ENCODE measurements at places on chromosomes 2 and 18.

- DNase-seq: no peak
Measured at GRCh38 chr2:23124214-23124750, 260.7 kb upstream of the KLHL29 start.

GRCh38 chr18:25299426-25300300 lies 52.3 kb downstream of the ZNF521 start:
- peak; percentile 76 for DNase-seq

- peak; percentile 61 for DNase-seq
Measured at GRCh38 chr2:30230497-30231211, 680 bp upstream of the LBH start.

DNA sequence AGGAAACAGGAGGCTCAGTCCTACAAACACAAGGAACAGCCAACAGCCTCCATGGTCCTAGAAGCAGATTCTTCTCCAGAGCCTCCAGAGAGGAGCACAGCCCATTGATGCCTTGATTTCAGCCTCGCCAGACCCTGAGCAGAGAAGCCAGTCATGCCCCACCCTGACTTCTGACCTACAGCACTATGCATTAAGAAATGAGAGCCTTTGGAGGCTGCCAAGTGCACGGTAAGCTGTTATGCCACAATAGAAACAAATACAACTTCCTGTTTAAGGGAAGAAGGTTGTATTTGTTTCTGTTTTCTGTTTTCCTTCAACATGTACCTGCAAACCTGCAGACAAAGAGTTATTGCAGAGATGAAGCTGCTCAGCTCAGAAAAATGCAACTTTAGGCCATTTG lies 181.3 kb upstream of the AGAP1 start:
- no peak for DNase-seq

DNA sequence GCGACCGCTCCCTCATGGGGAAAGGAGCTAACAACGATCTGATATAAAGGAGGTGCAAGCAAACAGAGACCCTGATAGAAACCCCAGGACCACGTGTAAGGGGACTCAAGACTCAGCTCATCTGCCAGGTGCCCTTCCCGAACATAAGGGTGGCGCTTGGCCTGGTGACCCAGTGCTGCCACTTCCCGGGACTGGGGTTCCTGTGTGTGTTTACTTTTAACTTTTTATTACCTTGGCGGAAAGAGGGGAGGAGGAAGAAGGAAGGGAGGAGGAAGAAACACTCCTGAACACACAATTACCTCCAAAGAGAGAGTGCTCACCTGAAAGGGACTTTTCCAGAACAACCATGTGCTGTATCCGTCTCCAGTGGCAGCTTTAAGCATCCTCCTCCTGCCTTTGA lies 56.5 kb upstream of the EDAR start:
- no peak for DNase-seq

DNA sequence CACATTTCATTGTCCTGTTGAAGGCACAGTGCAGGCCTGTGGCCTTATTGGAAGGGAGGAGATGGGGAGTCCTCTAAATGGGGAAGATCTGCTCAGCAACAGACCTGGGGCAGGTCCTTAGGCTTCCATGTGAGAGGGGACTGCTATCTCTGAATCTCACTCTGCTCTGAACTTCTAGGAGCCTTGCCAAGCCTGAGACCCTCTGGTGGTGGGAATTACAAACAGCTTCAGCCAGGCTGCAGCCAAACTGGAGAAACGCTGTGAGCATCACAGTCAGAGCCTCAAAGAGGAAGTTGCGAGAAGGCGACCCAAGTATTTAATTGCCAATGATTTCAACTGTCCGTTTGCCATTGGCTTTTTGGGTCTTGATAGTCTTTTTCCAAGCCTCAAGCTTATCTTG lies 66.8 kb upstream of the MC2R start:
- DNase-seq: no peak

DNA sequence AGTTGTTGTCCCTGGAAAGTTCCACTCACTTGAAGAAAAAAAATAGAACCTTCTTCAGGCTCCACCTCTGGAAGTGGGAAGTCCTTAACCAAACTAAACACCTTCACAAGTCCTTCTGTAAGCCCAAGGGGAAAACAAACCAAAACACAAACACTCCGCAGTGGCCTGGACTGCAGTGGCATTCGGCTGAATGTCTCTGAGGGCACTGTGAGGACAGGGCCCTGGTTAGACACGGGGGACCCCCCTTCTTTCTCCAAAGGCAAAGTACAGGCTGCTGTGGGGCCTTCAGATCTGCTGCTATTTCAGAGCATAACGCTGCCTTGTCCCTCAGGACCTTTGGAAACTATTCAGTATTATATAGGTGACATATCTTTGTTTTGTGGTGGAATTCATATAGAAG lies 28.1 kb downstream of the FOSL2 start:
- DNase-seq: no peak

- no peak for DNase-seq
Measured at GRCh38 chr2:9473308-9473984, 905 bp upstream of the IAH1 start.

- DNase-seq: no peak
Measured at GRCh38 chr2:152465541-152465940, 130.6 kb downstream of the FMNL2 start.

- DNase-seq: no peak
Measured at GRCh38 chr2:216004697-216005283, 8.6 kb downstream of the MREG start.

DNA sequence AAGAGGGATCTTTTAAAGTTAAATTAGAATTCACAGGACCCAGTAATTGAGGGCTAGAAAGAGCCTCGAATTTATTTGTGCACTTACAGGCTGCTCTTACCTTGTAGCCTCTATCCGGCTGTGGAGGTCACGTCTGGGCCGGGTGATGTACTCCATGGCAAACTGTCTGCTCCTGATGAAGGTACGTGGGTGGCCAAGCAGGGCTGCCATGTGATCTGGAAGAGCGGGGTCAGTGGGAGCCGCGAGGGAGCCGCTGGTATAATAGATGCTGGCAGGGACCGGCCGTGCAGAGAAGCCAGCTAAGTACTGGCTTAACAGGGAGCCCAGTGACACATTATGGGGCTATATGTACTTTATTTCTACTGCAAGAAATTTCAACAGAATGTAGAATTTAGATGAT lies 59.2 kb downstream of the ADI1 start:
- no peak for DNase-seq

DNA sequence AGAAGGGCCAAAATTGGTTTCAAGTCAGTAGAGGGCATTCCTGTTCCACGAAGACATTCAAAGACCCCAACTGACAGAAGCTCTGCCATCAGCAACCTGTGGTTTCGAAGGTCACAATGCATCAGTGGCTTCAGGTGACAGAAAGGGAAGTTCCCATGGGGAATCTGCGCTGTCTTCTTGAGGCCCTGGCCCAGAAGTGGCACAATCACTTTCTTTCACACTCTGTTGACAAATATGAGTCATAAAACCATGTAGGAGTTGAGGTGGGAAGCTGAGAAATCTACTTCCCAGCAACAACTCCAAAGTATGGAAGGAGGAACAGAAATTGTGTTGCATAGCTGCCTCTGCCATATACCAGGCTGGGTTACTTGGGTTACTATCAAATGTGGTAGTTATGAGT lies 621.1 kb upstream of the FANCL start:
- no peak for DNase-seq

- no peak for DNase-seq
Measured at GRCh38 chr2:235512699-235513053, 18.8 kb downstream of the AGAP1 start.

DNA sequence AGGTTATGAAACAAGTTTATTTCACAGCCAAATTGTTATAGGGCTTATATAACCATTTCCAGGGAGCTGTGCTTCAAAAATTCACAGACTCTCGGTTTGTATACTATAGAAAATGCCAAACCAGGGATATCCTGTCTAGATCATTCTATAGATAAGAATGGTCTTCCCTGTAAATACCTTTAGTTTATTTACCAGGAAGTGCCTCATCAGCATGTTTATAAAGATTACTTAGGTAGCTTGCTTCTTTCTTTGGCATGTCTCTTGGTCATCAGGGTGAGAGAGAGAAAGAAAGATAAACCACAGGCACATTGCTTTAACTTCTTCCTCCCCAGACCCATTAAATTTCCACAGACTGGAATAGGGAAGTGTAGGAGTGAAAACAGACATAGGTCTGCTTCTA lies 439.4 kb downstream of the SPAG16 start:
- no peak for DNase-seq

DNA sequence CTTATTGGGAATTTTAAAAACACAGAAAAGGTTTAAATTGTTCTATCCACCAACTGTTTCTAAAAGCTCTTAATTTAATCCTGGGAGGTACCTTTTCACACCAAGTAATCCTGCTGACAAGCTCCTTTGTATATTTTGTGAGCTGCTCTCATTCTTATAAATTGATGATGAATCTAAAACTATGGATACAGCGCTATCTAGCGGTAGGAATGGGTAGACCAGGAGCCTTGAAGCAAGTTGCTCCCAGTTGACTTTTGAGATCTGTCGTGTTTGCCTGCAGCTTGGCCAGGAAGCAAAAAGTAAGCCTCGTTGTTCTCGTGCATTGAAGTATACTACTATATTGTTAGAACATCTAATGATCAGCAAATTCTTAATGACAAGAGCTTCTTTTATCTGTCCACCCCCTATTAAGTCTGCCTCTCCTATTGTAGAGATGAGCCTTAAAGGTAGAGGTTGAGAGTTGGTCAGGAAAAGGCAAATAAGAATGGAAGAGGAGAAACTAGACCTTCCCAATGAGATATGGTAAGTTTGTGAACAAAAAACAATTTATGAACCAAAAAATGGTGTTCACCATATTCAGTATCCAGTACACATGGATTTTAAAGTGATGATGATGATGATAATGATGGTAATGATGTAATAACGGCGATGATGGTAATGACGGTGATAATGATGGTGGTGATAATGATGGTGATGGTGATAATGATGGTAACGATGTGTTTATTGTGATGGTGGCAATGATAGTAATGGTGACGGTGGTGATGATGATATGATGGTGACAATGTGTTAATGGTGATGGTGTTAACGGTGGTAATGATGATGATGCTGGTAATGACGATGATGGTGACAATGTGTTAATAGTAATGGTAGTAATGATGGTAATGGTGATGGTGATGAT lies 212.1 kb upstream of the NCKAP5 start:
- peak; percentile 64 for DNase-seq

DNA sequence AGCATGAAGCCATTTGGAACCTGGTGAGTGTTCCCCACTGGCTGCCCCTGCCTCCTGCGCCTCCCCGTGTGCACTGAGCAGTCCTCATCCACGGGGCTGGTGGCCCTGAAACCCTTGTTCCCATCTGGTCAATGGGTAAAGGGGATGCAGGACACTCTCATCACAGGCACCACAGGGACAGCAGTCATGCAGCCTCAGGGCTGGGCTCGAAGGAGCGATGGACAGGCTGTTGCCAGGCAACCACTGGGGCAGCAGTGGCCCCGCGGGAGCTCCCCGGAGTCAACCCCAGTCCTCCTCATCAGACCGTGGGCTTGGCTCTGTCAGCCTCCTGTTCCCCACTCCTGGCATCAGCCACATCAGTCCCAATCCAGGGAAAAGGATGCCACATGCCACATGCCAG lies 509.5 kb downstream of the EIPR1 start:
- DNase-seq: no peak

DNA sequence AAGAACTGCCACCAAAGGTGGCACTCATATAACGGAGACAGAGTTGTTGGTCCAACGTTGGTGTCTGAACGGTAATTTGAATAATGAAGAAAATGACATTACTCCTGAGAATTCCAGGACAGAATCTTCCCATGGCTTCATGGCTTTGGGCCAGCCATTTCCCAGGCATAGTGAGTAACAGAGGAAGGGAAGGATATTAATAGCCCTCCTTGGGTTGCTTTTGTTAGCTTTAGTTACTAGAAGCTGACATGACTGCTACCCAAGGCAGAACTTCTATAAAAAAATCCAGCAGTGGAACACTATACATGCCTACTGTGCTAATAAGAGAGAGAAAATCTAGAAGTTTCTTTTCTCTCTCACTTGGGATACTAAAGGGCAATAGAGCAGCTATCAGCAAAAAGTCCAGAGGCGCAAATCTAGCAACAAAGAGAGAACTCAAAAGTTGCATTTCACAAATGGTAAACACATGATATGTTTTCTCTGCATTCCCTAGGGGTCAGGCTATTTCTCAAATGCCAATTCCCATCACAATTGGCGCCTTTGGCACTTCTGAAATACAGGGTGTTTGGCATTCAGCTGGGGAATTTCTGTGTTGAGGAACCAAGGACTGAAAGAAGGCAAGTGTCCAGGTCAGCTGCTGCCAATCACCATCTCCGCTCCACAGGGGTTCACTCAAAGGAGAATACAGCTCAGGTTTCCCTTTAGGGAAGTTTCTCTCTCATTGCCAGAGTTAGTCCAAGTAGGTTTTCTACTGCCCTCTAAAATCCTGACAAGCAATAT lies 160.8 kb upstream of the KYNU start:
- DNase-seq: peak; percentile 56

GRCh38 chr2:22842205-22842869 lies 542.6 kb upstream of the KLHL29 start:
- DNase-seq: no peak

DNA sequence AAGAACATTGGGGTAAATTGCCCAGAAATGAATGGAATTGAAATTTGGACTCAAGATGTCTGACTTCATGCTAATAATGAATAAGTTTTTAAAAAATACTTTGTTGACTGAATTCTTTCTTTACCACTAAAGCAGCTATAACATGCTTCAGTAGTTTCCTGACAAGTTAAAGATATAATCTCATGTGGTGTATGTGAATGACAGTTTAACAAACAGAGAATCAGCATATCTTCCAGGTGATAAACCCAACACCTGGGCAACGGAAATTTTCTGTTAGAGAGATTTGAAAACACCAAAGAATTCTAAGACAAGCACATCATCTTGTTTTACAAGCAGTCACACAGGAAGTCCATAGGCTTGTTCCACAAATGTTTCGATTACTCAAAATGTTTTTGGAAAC lies 372.6 kb upstream of the VRK2 start:
- no peak for DNase-seq

DNA sequence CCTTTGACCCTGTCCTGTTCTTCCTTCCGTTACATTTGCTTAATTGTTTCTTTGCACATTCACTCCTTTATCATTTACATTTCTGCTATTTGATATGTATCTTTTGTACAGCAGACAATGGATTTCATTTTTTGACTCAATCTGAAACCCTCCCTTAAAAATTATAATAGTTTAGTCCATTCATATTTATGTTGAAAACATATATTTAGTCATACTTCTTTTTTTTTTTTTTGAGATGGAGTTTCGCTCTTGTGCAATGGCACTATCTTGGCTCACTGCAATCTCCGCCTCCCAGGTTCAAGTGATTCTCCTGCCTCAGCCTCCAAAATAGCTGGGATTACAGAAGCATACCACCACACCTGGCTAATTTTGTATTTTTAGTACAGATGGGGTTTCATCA lies 95.3 kb upstream of the TGFA start:
- no peak for DNase-seq

GRCh38 chr2:172437419-172438341 lies 10.3 kb downstream of the ITGA6 start:
- DNase-seq: no peak

- peak; percentile 20 for DNase-seq
Measured at GRCh38 chr2:190540048-190540447, 5.5 kb upstream of the NEMP2 start.

GRCh38 chr2:203685081-203685621 lies 21.3 kb upstream of the CD28 start:
- DNase-seq: peak; percentile 91

- no peak for DNase-seq
Measured at GRCh38 chr2:73070643-73071359, 711 bp downstream of the SFXN5 start.

GRCh38 chr2:68726608-68727367 lies 7.8 kb upstream of the ARHGAP25 start:
- no peak for DNase-seq
